Stimulated activated CD4-positive, alpha-beta T cell treated with anti-CD3 and anti-CD28 coated beads, Interleukin-12 subunit alpha, Interleukin-12 subunit beta, amount 100 ng/mL, for 24 hours (primary cell): ENCODE measurements at places on chromosomes 12 and 14.

GRCh38 chr12:86456241-86456640, 200.1 kb upstream of the MGAT4C start:
- DNase-seq: no peak

DNA sequence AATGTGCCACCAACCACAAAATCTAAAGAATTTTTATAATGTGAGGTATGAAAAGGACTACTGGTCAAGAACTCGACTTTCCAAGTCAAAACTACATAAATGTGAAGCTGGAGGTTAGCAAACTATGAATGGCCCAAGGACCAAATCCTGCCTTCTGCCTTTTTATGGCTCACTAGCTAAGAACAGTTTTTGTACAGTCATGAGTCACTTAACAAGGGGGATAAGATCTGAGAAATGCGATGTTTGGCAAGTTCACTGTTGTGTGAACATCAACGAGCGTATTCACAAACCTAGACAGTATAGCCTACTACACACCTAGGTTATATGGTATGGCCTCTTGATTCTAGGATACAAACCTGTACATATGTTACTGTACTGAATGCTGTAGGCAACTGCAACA, 28.2 kb downstream of the FERMT2 start:
- DNase-seq: no peak

DNA sequence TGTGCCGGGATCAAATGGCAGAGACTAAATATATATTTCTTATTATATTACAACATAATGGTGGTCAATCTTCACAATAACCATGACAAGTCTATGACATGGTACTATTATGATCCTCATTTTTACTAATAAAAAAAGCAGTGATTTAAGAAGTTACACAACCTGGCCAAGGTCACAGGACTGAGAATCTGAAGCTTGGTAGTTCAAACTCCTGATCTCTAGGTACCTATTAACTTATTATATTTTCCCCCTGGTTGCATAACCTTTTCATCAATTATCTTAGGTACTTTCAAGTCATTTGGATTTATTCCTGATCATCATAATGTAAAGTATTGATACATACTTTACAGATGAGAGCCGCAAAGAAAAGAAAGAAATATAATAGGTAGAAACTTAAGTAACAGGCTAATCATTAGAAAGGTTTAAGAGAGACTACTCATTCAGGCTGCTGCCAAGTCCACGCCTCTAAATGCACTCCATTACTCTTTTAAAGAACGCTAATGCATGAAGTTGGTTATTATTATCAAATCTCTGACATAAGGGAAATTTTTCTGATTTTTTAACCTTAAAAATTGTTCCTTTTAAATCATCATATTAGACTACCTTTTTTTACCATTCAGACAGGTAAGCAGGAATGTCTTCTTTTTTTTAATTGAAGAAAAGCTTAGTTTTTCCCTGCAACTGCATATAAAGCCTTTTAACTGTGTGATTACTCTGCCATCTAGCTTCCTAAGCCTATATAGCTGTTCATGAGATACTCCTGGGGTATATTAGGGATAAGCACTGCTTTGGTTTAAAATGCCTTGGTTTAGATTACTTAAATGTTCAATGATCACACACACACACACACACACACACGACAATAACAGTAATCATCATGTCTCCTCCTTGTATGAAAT, 35.6 kb downstream of the RPS29 start:
- no peak for DNase-seq

- no peak for DNase-seq
These were observed 139.5 kb downstream of the CHST11 start for GRCh38 chr12:104596134-104596799.

GRCh38 chr12:104177663-104178501, 37.7 kb upstream of the TXNRD1 start:
- no peak for DNase-seq

- DNase-seq: no peak
These were observed 13.7 kb upstream of the OR5AU1 start for GRCh38 chr14:21169573-21169972.

DNA sequence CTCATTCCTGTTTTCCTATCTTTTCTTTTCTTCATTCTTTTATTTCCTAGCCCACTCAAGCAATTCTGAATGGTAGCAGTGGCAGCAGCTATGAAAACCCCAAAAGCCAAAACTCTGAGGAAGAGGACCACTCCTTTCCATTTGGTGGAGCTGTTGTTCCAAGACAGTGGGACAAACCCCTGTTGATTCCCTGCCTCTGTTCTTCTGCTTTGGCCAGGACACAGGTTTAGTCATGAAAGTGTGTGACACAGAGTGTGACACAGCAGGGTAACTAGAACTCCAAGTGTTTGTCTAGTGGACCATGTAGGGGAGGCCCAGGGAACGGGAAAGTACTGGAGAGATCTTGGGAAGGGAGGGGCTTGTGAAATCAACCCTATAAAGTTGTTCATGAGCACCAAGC, 71.1 kb downstream of the PTCSC3 start:
- DNase-seq: no peak

DNA sequence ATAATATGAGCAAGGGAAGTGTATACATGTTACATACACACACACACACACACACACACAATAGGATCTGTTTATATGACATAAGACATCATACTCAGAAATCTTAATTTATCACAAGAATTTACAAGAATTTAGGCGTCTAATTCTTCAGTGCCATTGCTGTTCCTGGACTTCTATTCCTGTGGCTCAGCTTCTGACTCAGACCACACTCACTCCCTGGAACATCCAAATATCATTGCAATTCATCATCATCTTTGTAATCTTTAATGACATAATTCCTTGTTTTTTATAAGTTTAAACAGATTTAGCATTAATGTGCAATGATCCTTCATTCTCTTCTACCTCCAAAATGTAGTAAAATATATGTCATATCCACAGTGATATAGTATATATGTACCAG, 544.2 kb downstream of the FOXG1 start:
- no peak for DNase-seq

DNA sequence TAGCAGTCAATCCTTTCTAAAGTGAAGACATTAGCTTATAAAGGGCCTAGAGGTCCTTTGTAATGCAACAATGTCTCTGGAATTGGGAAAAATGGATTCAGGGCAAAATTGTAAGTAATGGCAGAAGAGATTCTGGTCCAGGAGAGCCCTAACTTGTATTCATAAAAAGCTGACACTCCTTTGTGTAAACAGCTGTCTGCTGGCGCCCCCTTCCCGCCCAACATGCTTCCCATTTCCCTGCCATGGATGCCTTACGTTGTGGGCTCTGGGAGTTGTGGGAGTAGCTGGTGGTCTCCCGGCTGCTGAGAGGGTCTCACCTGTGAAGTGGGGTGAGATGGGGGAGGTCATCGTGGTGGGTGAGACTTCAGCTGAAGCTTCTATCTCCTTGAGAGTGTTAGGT, 2.3 kb downstream of the ACRBP start:
- no peak for DNase-seq

DNA sequence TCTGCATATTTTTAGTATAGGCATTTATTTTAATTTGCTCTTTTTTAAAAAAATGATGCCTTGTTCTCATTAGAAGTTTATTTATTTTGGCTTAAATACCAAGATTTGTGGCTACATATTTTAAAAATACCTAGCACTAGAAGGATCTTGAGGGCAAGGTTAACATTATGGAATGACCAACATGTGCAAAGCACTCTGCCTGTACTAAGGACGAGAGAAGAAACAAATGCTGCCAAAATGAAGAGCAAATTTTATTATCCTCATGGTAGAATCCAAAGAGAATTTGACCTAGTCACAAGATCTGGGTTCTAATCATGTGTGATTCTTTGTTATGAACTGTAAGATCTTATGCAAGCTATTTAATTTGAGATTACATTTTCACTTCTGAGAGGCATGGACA, 2.8 kb downstream of the CAND1 start:
- DNase-seq: no peak

- DNase-seq: no peak
These were observed 406.0 kb downstream of the PRKD1 start for GRCh38 chr14:29521526-29522137.

DNA sequence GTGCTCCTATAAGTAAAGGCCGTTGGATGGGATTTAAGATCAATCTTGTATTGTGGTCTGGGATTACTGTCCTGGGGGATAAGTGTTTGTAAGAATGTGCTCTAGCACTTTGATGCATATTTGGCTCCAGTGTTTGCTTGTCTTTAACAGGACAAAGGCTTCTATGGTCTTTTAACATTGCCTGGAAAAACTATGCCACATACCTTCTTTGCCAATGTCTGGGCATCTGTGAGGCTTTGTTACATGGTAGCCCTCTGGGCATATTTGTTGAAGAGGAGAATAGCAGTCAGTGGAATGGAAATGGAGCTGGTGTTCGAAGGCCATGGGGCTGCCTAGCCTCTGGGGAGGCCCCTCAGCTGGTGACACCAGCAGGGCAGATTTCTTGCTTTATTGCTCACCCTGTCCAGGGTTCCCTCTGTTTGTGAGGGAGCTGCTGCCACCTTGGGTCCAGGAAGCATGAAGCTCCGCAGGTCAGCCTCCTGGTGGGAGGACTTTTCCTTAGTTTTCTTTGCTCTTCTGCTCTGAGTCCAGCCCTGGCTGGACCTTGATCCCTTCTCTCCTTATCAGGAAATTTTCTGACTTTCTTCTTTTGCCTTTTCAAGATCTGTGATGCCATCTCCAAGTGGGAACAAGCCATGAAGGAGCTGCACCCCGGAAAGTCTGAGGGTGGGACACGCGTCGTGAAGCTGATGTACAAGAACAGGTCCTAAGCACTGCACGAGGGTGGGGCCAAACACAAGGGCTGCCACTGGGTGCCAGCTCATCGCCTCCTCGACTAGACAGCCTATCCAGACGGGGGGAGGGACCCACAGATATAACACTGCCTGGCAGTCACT, 19.5 kb downstream of the PIGH start:
- DNase-seq: no peak

GRCh38 chr14:101181446-101182313, 278.2 kb upstream of the RTL1 start:
- no peak for DNase-seq

DNA sequence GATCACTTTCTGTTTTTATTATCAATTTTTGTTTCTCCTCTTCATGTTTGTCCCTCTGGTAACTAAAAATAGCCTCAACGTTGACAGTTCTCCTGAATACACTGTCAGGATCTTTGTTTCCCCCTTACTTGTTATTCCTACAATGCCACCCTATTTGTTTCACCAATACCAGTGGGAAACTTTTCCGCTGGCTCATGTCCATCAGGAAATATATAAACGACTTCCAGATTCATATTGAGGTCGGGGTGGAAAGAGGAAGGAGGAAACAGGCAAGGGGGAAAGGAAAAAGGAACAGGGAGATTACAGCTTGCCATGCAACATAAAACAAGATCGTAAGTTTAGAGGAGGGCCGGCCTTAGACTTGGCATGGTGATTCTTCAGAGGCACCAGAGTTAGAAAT, 61.7 kb downstream of the BTBD7 start:
- no peak for DNase-seq

DNA sequence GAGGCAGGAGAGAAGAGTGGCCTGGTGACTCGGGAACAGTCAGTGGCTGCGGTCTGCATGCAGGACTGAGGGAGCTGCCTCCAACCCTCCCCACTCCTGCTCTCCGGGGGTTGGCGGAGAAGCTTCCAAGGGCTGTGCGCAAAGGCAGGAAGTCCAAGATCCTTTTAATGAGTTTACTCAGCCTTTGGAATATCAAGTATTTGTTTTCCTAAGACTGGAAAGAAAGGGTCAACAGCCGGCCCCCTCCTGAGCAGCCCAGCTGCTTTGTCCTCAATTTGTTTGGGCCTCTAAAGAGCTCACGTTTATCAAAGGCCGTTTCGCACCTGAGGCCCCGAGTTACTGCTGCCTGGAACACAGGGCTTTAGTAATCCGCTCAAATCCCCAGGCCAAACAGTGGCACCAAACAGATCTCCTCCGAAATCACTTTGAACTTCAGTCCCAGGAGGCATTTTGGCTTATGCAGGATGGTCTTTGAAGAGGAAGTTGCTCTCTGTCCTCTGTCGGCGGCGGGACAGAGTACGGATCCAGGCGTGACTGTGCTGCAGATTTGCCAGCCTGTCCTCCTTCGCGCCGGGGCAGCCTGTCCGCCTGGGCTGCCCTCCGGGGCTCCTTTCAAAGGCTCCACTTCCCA, 117.2 kb upstream of the FZD10 start:
- DNase-seq: no peak

DNA sequence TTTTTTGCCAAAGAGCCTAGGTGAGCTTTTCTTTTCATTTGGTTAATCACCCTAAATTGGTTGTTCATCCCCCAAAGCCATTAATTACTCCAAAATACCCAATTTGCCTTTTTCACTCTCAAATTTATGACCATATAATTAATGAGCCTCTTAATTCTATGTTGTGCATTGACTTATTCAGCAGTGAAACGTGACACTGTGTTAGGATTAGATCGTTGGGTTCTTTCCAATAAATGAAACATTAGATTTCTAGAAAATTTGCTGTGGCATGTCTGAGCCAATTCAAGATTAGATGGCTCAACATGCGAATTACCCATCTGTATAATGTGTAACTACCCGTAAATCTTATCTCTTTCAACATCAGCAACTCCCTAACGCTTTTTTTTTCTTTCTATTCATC, 273.4 kb downstream of the BMP4 start:
- no peak for DNase-seq

- DNase-seq: no peak
These were observed 34.9 kb downstream of the CCDC177 start for GRCh38 chr14:69539631-69540410.

DNA sequence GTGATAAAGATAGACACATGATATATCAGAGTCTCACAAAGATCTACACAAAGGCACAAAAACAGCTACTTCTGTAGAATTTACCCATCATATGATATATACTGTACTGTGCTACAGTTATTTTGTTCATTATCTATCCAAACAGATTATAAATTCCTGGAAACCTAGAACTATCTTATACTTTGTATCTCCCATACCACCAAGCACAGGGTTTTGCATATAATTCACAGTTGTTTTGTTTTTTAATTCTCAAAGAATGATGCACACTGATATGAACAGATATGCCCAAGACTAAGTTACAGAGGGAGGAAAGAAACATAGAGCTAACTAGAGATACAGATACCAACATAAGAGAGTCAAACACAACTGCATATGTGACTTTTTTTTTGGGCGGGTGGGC, 3.4 kb downstream of the PRKAG1 start:
- no peak for DNase-seq

GRCh38 chr14:71465316-71465715, 466.9 kb upstream of the RGS6 start:
- DNase-seq: no peak

DNA sequence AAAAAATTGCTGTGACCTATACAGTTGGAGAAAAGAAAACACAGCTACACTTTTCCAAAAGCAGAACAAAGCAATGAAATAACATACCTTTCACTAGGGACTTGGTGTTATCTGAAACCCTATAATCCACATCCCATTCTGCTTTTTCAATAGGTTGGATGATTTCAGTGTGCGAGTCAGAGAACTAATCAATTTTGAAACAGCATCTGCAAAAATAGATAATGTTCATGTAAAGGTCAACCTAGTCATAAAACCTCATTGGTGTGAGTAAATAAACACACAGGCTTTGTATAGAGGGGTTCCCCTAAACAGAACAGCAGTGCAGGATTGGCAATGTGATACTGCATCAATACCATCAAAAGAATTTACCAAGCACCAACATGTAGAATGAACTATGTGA, 173.0 kb upstream of the G2E3 start:
- DNase-seq: no peak

GRCh38 chr14:92487513-92488133, 26.0 kb upstream of the RIN3 start:
- no peak for DNase-seq

GRCh38 chr14:93381644-93382043, 34.7 kb downstream of the COX8C start:
- DNase-seq: no peak

GRCh38 chr14:34776611-34777010, 62.2 kb upstream of the CFL2 start:
- no peak for DNase-seq

GRCh38 chr14:35932659-35933159, 106.6 kb downstream of the BRMS1L start:
- DNase-seq: peak; percentile 4
